ENCODE measurements at places on chromosomes 3 and 15.
A peak's percentile ranks its signal among the peaks of the same experiment; 100 is the strongest.

DNA sequence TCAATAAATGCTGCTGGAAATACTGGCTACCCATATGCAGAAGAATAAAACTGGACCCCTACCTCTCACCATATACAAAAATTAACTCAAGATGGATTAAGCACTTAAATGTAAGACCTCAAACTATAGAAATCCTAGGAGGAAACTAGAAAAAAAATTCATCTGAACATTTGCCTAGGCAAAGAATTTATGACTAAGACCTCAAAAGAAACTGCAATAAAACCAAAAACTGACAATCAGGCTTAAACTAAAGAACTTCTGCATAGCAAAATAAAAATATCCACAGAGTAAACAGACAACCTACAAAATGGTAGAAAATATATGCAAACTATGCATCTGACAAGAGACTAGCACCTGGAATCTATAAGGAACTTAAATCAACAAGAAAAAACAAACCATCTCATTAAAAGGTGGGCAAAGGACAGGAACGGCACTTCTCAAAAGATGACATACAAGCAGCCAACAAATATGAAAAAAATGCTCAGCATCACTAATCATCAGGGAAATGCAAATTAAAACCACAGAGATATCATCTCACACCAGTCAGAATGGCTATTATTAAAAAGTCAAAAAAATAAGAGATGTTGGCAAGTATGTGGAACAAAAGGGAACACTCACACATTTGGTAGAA, 47.0 kb downstream of the MYO9A start:
- DNase-seq: no peak

DNA sequence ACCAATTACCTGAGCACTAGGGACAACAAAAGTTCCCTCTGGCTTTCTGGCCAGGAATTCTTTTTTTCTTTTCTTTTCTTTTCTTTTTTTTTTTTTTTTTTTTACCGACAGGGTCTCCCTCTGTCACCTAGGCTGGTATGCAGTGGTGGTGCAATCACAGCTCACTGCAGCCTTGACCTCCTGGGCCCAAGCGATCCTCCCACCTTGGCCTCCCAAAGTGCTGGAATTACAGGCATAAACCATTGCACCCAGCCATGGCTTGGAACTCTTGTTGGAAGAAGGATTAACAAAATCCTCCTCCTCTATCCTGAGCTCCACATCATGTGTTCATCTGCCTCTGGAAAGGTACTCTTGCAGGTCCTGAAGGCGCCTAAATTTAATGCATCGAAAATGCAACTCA, 2.9 kb upstream of the LTF start:
- DNase-seq: no peak

DNA sequence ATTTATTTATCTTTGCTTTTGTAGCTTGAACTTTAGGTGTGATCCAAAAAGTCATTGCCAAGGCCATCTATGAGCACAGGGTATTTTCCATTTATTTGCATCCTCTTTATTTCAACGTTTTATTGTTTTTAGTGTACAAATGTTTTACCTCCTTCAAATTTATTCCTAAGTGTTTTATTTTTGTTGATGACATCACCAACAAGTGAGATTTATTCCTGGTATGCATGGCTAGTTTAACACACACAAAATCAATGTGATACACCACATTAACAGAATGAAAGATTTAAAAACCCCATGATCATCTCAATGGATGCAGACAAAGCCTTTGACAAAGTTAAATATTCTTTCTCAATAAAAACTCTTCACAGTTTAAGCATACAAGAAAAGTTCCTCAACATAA, 66.3 kb upstream of the CHRM5 start:
- no peak for DNase-seq

GRCh38 chr3:73576999-73577461, 47.7 kb downstream of the PDZRN3 start:
- no peak for DNase-seq

DNA sequence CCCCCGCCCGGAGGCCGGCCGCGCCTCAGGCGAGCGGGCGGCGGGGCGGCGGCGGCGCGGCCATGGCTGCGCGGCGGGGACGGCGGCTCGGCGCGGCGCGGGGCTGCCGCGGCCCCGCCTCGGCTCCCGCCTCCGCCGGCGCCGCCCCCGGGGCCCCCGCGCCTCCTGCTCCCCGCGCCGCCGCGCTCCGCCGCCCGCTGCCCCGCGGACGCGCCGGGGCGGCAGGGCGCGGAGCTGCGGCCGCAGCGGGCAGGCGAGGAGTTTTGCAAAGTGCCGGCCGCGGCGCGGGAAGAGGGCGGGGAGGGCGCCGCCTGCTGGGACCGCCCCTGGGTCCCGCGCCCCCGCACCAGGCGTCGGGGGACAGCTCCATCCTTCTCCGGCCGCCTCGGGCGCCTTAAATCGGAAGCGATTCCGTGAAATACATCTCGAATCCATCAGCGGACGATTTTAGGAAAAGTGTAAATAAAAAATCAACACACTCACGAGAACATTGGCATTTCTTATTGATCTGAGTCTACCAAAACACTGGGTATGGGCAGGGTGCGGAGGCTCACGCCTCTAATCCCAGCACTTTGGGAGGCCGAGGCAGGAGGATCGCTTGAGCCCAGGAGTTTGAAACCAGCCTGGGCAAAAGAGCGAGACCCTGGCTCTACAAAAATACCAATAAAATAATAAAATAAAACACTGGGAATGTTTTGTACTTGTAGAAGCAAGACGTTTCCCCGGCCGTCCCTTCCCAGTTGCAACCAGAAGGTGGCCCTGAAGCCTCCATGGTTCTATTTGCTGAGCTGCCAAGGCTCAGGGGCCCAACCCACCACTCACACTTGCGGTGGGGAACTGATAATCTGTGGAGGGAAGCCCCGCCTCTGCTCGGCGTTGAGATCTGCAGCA, 136.9 kb downstream of the NUP210 start:
- DNase-seq: peak; percentile 38

- no peak for DNase-seq
Measured at GRCh38 chr3:123803521-123803920, 80.6 kb downstream of the MYLK start.

DNA sequence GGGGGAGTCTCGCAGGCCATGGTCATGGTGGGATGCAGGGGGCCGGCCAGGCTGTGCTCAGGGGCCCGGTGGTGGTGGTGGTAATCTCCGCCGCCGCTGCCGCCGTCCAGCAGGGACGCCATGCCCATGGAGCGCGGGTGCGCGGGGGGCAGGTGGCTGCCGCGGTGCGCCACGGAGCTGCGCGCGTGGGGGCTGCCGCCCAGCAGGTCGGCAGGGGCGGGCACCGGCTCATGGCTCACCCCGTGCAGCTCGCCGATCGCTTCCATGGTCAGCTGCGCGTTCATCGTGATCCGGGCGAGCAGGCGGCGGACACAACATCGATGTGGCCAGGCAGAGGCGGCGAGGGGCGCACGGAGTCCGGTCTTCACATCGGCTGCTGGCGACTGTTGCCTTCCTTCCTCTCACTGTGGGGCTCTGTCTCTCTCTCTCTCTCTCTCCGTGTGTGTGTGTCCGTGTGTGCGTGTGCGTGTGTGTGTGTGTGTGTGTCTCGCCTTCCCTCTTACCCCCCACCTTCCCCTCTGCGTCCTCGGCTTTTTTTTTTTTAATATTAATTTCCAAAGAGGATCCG, 451 bp downstream of the ONECUT1 start:
- DNase-seq: no peak

GRCh38 chr3:81005992-81006391, 755.5 kb downstream of the GBE1 start:
- DNase-seq: no peak

DNA sequence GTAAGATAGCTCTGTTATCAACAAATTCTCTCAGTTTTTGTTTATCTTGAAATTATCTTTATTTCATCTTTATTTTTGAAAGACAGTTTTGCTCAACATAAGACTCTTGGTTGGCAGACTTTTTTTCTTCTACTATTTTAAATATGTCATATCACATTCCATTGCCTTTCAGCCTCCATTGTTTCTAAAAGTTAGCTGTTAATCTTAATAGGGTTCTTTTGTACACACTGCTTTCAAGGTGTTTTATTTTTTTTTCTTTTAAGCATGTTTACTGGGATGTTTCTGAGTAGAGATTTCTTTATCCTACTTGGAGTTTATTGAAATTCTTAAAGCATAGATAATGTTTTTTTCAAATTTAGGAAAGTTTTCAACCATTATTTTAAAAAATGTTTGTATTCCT, 294.6 kb downstream of the STXBP5L start:
- DNase-seq: no peak

GRCh38 chr15:74954515-74954914, 2.1 kb downstream of the RPP25 start:
- no peak for DNase-seq

DNA sequence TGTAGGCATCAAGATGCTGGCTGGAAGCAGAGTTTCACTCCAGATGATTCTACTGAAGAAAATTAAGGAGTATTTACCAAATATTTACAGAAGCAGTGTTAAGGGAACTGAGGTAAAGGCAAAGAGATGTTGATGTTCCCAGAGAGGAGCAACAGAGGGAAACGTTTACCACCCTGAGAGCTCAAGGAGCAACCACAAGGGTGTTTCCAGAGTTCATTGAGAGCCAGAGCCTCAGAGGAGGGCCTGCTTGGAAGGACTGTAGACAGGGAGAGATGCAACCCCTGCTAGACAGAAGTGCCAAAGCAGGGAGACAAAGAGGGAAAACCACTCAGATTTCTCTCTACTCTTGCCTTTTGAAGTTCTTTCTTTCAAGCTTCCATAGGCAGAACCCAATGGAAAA, 474.5 kb downstream of the RBMS3 start:
- DNase-seq: no peak

- no peak for DNase-seq
Measured at GRCh38 chr3:171018156-171018935, 8.2 kb downstream of the SLC2A2 start.

- DNase-seq: no peak
Measured at GRCh38 chr3:31661286-31661685, 128.6 kb downstream of the STT3B start.

GRCh38 chr15:80317389-80318182, 65.6 kb upstream of the CTXND1 start:
- DNase-seq: no peak

- no peak for DNase-seq
Measured at GRCh38 chr15:78035861-78036476, 41.5 kb downstream of the TBC1D2B start.

DNA sequence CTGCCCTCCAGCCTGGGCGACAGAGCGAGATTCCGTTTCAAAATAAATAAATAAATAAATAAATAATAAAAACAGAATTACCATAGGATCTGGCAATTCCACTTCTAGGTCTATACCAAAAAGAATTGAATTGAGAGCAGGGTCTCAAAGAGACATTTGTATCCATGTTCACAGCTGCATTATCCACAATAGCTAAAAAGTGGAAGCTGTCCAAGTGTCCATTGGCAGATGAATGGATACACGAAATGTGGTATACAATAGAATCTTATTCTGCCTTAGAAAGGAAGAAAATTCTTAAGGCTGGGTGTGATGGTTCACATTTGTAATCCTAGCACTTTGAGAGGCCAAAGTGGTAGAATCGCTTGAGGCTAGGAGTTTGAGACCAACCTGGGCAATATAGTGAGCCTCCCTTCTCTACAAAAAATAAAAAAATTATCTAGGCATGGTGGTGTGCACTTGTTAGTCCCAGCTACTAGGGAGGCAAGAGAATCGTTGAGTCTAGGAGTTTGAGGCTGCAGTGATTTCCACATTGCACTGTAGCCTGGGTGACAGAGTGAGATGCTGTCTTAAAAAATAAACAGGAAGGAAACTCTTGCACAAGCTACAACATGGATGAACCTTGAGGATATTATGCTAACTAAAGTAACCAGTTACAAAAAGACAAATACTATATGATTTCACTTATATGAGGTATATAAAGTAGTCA, 24.2 kb downstream of the PFKFB4 start:
- DNase-seq: no peak

DNA sequence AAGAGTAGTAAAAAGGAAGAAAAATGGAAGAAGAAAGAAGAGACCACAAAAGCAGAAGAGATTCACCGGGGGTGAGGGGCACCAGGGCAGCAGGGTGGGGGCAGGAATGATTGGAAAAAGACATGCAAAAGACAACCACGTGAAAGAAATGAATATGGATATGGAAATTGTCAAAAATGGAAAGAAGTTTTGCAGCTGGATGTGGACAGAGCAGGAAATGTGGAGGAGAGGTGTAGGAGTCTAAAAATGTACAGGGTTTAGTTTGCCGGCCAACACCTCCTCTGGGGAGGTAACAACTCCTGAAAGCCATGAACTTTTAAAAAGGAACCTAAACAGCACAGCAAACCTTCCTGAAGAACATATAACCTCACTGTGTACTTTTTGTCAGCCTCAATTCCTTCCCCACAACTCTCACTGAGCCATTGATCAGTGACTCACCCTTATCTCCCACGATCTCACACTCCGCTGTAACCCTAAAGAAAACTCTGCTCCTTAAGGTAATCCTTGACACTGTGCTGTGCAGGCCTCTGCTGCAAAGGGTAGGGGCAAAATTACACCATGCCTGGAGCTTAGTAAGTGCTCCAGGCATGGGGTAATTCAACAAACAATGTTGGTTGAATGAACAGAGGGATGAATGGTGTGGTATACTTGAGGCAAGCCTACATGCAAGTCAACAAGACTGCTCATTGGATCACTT, 100.2 kb upstream of the BOC start:
- DNase-seq: no peak

DNA sequence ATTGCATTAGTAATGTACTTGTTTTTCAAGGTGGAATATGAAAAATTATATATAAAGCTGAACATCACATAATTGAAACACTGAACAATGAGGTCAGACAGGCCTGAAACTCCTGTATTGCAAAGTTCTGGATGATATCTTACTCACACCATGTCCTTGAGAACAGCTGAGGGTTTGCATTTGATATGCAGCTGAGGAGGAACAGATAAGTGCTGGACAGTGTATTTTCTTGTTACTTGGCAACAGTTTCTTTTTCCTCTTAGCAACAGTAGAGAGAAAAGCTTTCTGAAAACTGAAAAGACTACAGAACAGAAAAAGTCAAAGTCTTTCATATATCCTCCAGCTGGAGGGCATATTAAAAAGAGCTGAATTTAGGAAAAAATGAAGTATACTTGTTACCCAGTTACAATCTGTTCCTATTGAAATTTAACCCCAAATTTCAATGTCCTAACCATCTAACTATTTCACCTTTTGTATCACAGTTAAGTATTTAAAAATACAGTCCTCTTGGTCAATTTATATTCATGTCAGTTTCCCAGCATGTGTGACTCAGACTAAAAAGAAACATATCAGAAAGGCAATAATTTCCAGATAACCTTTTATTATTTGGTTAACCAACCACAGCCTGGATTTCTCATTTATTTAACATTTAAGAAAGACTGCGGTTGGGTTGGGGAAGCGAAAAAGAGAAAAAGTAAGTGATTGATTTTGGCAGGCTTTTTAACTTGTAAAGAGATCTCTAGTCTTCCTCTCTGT, 733.0 kb upstream of the DPPA4 start:
- DNase-seq: no peak

GRCh38 chr15:41263891-41264351, 32.9 kb downstream of the CHP1 start:
- DNase-seq: no peak

GRCh38 chr15:61974759-61975158, 85.5 kb downstream of the VPS13C start:
- DNase-seq: no peak

- DNase-seq: no peak
Measured at GRCh38 chr3:43863966-43864933, 173.5 kb downstream of the ABHD5 start.
